ENCODE measurements at places on chromosomes 4 and X. TPM values are rescaled to one million over a fixed set of nuclear protein-coding genes. Genes with fewer than 3 reads are reported as not detected.
A peak's percentile ranks its signal among the peaks of the same experiment; 100 is the strongest.

DNA sequence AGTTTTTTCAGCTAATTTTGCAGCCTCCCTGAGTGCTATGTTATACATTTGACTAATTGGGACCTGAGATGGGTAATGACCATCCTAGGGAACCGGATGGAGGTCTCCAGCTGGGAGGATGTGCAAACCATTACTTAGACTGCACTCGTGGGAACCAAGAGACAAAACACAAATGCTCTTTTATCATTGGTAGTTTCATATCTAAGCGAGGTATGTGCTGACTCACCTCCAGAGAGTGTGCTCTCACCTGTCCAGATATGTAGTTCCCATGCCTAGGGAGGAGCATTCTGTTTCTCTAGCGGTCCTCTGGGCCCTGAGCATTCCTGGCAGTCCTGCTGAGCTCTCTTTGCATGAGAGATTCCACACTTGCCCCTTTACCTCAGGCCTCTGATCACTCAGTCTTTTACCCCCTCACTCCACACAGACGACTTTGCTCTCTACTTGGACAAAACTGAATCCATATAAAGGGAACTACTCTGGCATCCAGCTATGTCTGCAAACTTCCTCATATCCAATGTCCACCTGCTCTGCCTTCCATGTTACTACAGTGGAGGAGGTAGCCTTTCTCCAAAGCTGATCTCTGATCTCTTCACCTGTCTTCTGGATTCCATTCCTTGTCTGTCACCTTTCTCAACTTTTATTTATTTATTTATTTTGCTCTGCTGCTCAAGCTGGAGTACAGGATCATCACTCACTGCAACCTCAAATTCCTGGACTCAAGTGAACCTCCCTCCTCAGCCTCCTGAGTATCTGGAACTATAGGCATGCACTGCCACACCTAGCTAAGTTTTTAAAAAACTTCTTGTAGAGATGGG lies 88.4 kb downstream of the LRP2BP start:
- H3K4me3 ChIP-seq = no peak overlapping the region
- no peak for DNase-seq
- H3K36me3 ChIP-seq = peaks cover 6% of the 10 kb centered on the region
- H3K27me3 ChIP-seq = no peaks in the 10 kb centered on the region

- no peak overlapping the region for H3K27ac ChIP-seq
- no peaks in the 10 kb centered on the region for H3K36me3 ChIP-seq
- peak; percentile 9 for DNase-seq
- peaks cover 4% of the 10 kb centered on the region for H3K4me1 ChIP-seq
Observed at GRCh38 chr4:183185018-183185417, 86.0 kb downstream of the WWC2 start.

DNA sequence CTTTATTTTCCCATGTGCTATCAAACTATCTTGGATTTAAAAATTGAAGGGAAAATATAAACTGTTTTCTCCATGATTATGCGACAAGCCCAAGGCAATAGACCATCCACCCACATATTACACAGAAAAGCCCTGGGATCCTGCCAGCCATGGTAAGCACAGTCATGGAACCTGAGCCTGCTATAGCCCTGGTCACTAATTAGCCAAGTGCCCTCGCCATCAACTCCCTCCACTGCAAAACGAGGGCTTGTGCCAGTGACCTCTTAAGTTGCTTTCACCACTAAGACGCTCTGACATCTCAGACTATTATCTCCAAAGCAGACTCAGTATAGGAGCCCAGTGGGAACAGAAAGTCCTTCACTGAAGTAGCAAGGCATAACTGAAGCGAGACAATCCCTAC lies 69.2 kb downstream of the NLGN4X start:
- no peaks in the 10 kb centered on the region for H3K27me3 ChIP-seq
- no peaks in the 10 kb centered on the region for H3K4me1 ChIP-seq
- no peak overlapping the region for H3K27ac ChIP-seq
- DNase-seq = no peak
- H3K36me3 ChIP-seq = no peaks in the 10 kb centered on the region
- no peak overlapping the region for H3K4me3 ChIP-seq

DNA sequence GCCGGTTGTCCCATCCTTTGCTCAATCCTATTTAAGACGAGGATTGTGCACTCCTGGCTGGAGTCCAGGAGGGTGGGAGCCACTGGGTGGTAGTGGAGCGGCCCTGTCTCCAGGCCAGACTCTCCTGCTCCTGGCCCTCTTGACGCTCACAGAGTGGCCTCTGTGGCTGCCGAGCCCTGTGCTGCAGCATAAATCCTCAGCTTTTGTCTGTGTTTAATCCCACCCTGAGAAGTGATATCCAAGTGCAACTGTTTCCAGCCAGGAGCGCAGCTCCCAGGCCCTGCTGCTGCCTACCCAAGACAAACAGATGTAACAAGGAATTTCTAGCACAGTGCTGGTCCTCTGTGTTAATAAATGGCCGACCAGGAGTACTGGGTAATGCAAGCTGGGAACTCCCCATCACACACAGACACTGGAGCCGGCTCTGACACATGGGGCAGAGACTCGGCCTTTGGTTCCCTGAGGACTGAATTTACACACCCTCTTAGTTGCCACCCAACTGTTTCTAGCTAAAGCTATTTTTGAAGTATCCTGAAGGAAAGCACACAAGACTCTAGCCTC lies 85.3 kb downstream of the GATB start:
- no peak for DNase-seq
- H3K4me1 ChIP-seq = no peaks in the 10 kb centered on the region
- H3K27ac ChIP-seq = no peak overlapping the region
- no peaks in the 10 kb centered on the region for H3K27me3 ChIP-seq
- H3K4me3 ChIP-seq = no peak overlapping the region

DNA sequence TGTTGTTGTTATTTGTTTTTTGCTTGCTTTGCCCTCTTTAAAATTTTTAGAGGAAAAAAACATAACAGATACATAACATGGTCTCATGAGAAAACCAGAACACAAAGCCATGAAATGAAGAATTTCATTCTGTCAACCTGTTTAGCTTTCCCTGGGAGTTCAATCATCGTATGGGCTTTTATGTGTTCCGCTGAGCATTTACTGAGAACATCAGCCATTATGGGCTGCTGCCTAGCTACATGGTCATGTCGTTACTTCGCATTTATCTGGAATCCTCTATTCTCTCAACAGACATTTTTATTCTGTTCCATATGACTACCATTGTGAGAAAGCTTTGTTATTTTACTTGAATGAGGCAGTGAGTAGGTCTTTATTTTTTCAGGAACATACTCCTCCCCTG lies 51.4 kb downstream of the NDST3 start:
- no peak overlapping the region for H3K4me3 ChIP-seq
- no peaks in the 10 kb centered on the region for H3K27me3 ChIP-seq
- DNase-seq = no peak

DNA sequence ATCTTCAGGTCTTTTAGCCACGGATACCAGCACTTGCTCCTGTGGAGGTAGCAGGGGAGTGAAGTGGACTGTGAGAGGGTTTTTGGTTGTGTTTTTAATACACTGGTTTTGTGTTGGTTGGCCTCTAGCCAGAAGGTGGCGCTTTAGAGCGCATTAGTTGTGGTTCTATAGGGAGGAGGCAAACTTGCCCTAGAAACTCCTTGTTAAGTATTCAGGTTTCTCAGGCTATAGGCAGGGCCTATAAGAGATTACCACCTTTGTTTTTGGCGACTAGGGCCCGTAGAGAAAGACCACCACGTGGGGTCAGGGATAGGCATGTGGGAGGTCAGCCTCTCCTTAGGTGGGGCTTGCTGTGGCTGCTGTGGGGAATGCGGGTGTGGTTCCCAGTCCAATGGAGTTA lies 221.6 kb upstream of the SPANXN4 start:
- no peaks in the 10 kb centered on the region for H3K27me3 ChIP-seq
- no peak overlapping the region for H3K4me3 ChIP-seq
- no peaks in the 10 kb centered on the region for H3K4me1 ChIP-seq
- H3K36me3 ChIP-seq = no peaks in the 10 kb centered on the region
- no peak for DNase-seq

- no peak overlapping the region for H3K27ac ChIP-seq
- no peak for DNase-seq
- no peak overlapping the region for H3K4me3 ChIP-seq
- no peaks in the 10 kb centered on the region for H3K4me1 ChIP-seq
Observed at GRCh38 chrX:38661103-38661441, 99.7 kb downstream of the TSPAN7 start.

GRCh38 chrX:135481696-135482179 lies 38.7 kb upstream of the INTS6L start:
- H3K4me1 ChIP-seq = no peaks in the 10 kb centered on the region
- no peak overlapping the region for H3K27ac ChIP-seq
- H3K27me3 ChIP-seq = peaks cover 1% of the 10 kb centered on the region
- no peaks in the 10 kb centered on the region for H3K36me3 ChIP-seq

DNA sequence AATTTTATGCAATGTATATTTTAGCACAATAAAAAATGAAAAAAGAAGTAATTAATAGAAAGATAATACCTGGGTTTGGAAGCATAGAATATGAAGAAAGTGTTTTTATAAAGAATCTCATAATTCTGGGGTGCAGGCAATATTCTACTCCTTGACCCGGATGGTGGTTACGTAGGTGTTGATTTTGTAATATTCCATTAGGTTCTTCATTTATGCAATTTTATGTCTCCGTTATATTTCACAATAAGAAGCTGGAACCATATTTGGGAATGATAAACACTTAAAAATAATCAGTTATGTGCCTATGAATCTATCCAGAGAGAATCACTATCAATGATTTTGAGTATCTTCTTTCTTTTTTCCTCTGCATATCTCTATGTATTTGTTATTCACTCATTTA lies 38.5 kb downstream of the CHRNA9 start:
- no peak overlapping the region for H3K4me3 ChIP-seq
- H3K4me1 ChIP-seq = no peaks in the 10 kb centered on the region
- H3K27ac ChIP-seq = no peak overlapping the region
- no peaks in the 10 kb centered on the region for H3K27me3 ChIP-seq
- no peak for DNase-seq

DNA sequence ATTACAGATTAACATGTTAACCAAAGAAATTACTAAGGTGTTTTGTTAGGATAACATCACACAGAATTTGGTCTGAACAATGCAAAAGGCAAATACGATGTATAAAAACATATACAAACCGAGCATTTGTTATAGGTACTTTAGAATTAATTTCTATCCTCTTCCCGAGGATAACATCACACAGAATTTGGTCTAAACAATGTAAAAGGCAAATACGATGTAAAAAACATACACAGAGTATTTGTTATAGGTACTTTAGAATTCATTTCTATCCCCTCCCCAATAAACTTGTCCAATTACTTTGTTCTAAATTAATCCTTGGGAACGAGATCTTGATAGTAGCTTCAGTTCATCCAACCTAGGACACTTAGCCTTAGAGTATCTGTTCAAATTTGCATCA lies 7.6 kb downstream of the HNRNPDL start:
- H3K27me3 ChIP-seq = no peaks in the 10 kb centered on the region
- no peak for DNase-seq
- H3K27ac ChIP-seq = peak overlapping the region; percentile 38
- H3K4me1 ChIP-seq = peaks cover 44% of the 10 kb centered on the region
- H3K4me3 ChIP-seq = no peak overlapping the region
- peaks cover 54% of the 10 kb centered on the region for H3K36me3 ChIP-seq

- peak overlapping the region; percentile 93 for H3K27ac ChIP-seq
- H3K27me3 ChIP-seq = no peaks in the 10 kb centered on the region
- peak; percentile 60 for DNase-seq
- peak overlapping the region; percentile 75 for H3K4me3 ChIP-seq
- peaks cover 33% of the 10 kb centered on the region for H3K36me3 ChIP-seq
- H3K4me1 ChIP-seq = peaks cover 31% of the 10 kb centered on the region
Observed at GRCh38 chrX:53080628-53081580, 1.3 kb upstream of the TSPYL2 start.

DNA sequence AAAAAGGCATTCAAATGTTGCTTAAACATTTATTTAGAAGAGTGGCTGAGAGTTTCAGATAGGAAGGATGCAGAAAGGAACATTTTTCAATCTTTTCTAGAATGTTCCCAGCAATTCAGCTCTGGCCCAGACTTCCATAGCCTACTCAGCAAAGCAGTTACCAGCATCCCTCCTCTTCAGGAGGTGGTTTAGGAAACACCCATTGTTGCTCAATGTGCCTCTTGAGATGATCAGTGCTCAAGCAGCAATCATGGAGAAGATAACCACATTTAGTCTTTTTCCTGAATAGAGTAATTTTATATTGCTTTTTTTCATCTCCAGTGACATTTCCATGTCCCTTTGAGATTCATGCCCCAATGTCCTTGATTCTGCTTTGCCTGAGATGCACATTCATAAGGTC lies 328.7 kb upstream of the PPARGC1A start:
- no peak overlapping the region for H3K4me3 ChIP-seq
- no peaks in the 10 kb centered on the region for H3K4me1 ChIP-seq
- no peaks in the 10 kb centered on the region for H3K27me3 ChIP-seq

- H3K4me3 ChIP-seq = no peak overlapping the region
- H3K27me3 ChIP-seq = no peaks in the 10 kb centered on the region
- no peak overlapping the region for H3K27ac ChIP-seq
Observed at GRCh38 chr4:32031026-32031425, 1310.9 kb downstream of the PCDH7 start.

The STARD8 gene
- 0.38 TPM for total RNA-seq

The HTATSF1 gene
- total RNA-seq = 33.0 TPM

The ODAPH gene
- not detected for total RNA-seq

The ASMTL gene
- total RNA-seq = 55.8 TPM

The PAGE4 gene
- not detected for total RNA-seq

The CCKAR gene
- not detected for total RNA-seq

The PPEF1 gene
- total RNA-seq = not detected

The TLR10 gene
- 0.11 TPM for total RNA-seq

The RASGEF1B gene
- total RNA-seq = 6.2 TPM

The TMPRSS11A gene
- total RNA-seq = not detected
